Posterior cingulate gyrus (tissue), 11 donors: ENCODE measurements at places on chromosomes 6 and 20.

- no peak for DNase-seq
Observed at GRCh38 chr20:11128220-11128718, 454.5 kb upstream of the JAG1 start.

DNA sequence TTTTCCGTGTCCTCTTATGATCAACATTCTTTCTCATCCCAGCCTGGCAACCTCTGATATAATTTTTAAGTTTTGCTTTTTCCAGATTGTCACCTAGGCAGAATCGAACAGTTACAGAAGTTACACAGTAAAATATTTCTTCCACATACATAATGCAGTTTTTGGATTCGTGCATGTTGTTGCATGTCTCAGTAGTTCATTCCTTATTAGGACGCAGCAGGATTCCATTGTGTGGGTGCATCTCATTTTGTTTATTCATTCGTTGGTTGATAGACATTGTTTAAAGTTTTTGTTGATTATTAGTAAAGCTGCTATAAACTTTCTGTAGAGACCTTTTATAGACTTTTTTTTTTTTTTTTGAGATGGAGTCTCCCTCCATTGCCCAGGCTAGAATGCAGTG lies 284.3 kb upstream of the FERMT1 start:
- DNase-seq: no peak

DNA sequence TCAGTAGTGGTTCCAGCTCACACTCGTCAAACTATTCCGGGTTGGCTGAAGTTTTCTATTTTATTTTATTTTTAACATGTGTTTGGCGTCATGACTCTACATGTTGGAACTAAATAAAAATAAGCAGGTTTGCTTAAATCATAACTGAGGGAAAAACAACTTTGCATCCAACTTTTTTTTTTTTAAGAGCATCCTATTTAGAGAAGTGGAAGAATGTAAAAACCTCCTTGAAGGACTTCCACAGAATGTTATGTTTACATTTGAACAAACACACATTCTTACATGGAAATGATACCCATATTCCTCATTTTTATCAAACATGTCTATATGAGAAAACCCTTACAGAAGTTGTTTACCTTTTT lies 659 bp downstream of the PRDM1 start:
- no peak for DNase-seq

DNA sequence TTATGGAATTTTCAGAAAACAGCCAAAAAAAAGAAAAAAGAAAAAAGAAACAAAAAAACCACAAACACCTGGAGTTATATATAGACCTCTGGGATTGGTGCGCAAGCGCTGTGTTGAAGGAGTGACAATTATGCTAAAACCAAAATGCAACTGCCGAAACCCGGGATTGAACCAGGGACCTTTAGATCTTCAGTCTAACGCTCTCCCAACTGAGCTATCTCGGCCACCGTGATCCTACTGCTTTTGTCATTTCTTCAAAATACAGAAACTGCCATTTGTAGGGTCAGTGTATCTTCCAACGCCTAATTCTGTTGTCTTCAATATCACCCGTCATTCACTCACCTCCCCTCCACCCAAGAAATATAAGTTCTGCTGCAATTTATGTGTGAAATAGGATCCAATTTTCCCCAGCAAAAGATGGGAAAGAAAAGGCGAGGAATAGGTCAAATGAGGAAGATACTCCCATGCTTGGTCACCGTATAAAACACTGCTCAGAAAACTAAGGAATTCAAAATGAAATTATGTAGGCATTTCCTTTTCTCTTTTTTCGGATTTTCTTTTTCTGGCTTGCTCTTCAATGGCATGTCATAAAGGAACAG lies 116.0 kb downstream of the TRIM27 start:
- no peak for DNase-seq

- DNase-seq: no peak
Observed at GRCh38 chr6:7252390-7252789, 60.6 kb downstream of the SSR1 start.

DNA sequence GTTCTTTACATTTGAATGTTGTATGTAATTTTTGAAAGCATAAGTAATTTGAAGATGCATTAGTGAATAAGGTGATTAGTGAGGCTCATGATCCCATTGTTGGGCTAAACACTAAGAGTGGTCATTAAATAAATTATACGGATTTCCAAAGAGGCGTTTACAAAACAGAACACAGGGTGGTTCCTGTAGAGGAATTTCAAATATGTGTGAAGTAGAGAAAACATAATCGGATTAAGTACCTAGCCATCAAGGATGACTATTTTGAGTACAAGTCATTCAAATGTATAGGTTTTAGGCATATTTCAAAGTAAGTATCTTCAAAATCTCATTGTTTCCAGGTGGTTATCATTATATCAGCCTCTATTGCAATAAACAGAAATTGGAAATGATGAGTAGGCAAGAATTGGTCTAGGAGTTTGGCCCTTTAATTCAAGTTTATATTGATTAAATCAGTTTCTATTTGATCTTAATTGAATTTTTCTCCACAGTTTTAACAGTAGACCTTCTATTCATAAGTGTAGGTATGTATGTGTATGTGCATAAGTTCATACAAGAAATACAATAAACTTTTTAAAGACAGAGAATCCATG lies 94.8 kb downstream of the MYLK4 start:
- DNase-seq: no peak

GRCh38 chr6:132316970-132317369 lies 84.3 kb downstream of the MOXD1 start:
- no peak for DNase-seq

DNA sequence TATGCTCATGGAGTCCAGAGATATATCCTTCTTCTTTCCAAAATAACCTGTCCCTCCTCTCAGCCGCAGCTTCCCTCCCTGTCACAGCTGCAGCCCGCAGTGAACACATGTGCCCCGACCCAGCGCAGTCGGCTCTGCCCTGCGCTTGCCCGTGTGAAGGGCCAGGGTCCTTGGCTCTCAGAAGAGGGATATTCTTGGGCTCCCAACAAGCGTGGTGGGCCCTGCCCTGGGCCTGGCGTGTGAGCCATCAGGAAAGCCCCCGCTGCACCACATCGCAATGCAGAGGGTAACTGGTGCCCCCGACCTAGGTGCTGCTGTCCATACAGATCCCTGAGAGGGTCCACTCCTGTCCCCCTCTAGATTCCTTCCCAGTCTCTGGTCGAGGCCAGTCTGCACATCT lies 65.2 kb downstream of the SSR1 start:
- no peak for DNase-seq

DNA sequence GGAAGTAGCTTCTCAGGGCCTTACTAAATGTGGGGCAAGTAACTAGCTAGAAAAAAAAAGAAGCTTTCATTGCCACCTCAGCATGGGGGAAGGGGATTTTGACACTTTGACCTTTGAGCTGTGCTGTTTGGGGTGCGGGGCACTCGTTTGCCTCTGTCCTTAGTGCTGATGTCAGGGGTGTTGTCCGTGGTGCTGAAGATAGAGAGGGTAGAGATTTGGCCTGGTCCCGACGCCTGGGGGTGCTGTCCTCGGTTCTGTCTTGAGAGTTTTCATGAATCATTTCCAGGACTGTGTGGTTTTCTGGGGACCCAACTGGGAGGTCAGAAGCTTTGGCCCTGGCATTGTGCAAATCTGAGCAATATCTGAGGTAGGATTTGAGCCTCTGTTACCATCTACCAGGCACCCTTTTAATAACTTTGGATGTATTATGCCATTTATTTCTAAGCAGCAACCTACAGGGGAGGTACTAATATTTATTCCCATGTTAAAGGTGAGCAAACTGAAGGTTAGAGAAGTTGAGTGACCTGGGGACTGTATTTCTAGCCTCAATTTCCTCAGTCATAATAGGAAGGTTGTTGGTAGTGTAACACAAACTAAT lies 78.0 kb downstream of the DLGAP4 start:
- DNase-seq: peak; percentile 80

GRCh38 chr6:135699705-135700104 lies 151.8 kb upstream of the PDE7B start:
- no peak for DNase-seq

- DNase-seq: no peak
Observed at GRCh38 chr6:28802417-28803336, 121.1 kb downstream of the TRIM27 start.

GRCh38 chr20:57907131-57908000 lies 197.6 kb upstream of the PMEPA1 start:
- DNase-seq: no peak

DNA sequence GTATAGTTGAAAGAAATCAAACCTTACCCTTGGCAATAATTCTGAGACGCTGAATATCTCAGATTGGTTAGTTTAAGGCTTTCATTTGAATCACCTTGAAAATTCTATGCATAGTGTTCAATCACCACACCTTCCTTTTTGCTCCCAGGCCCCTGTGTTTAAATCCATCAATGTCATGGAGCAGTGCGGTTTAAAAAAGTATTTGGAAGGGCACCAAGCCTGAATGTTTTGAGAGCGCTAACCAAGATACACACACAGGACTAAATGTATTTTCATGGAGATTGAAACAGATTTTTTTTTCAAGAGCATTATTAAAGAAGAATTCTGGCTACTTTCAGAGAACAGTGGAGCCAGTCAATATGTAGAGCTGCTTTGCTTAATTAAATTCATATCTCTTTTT lies 195.7 kb downstream of the CENPW start:
- no peak for DNase-seq

- DNase-seq: no peak
Observed at GRCh38 chr6:79841577-79842375, 105.6 kb downstream of the ELOVL4 start.

DNA sequence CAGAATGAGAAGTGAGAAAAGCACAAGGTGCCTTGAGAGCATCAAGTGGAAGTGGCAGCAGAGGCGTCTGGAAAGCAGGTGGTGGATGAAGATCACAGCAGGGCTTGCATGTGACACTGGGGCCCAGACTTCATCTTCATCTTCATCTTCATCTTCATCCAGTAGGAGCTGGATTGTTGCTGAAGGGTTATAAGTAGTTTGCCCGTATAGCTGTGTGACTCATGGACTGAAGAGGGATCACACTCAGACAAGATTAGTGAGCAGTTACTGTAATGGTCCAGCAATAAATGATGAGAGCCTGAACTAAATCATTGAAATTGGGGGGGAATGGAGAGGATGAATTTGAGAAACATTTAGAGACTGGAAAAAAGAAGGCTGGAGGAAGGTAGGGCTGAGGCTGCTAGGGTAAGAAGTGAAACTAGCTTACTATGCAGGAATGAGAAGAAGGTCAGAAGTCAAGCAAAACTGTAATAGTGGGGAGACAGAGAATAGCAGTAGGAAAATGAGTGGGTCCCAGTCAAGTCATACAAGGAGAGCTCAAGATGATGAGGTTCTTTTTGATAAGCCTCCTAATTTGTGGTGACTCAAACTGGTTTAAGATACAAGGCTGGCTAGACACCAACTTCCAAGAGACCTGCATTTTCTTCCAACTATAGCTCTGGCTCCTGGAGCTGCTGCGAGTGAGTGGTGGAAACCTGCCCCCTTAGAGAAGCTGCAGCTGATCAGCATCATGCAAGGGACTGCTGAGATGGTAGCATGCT lies 92.3 kb upstream of the BEND6 start:
- no peak for DNase-seq

DNA sequence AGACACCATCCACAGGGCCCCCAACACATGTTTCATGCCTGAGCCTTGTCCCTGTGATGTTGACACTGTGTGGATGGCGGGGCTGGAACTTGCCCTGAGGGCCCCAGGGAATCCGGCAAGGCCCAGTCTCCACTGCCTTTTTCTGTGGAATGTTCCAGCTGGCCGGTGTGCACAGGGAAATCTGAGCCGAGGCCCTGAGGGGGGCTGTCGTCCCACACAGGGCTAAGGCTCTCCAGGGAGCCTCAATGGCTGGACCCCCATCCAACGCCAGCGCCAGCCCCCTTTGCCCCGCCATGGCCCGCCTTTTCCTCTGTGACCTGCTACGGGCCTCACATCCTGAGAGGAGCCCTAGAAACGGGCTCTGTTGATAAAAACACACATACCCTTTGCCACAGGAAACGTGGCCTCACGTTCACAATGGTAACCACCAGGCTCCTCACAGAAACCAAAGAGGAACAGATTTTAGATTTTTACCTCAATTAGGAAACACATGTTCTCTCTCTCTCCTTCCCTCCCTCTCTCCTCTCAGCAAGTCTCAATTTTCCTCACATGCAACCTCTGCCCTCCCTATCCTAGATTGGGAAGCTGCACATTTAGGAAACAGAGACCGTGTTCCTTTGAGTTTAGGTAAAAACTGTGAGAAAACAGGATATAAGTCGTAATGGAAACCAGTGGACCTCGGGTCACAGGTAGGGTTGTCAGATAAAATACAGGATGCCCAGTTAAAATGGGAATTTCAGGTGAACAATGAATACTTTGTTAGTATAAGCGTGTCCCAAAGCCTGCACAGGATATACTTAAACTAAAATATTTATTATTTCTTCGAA lies 13.7 kb upstream of the ZNF831 start:
- DNase-seq: no peak

DNA sequence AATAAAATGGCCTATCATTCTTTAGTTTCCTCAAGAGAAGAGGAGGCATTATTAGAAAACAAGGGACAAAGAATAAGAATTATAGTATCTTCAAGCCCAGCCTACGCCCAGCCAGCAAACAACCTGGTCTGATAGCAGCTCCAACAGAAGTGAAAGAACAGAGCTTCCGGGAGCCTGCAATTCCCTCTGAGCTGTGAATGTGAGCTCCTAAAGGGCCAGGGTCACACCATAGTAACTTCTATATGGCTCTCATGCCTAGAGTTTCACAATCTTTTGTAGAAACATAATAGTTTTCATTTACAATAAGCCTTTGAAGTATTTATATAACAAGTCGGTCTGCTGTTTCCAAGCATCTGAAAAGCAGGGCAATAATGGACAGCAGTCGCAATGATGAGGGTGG lies 116.5 kb downstream of the SMLR1 start:
- DNase-seq: no peak

- DNase-seq: no peak
Observed at GRCh38 chr6:149484733-149485700, at the start of gene ZC3H12D. ZC3H12D (minus strand) TSS chr6:149485014; CDS start chr6:149474543, 10,471 bp downstream.

GRCh38 chr20:58645412-58645968 lies 5.6 kb upstream of the STX16 start:
- DNase-seq: no peak

DNA sequence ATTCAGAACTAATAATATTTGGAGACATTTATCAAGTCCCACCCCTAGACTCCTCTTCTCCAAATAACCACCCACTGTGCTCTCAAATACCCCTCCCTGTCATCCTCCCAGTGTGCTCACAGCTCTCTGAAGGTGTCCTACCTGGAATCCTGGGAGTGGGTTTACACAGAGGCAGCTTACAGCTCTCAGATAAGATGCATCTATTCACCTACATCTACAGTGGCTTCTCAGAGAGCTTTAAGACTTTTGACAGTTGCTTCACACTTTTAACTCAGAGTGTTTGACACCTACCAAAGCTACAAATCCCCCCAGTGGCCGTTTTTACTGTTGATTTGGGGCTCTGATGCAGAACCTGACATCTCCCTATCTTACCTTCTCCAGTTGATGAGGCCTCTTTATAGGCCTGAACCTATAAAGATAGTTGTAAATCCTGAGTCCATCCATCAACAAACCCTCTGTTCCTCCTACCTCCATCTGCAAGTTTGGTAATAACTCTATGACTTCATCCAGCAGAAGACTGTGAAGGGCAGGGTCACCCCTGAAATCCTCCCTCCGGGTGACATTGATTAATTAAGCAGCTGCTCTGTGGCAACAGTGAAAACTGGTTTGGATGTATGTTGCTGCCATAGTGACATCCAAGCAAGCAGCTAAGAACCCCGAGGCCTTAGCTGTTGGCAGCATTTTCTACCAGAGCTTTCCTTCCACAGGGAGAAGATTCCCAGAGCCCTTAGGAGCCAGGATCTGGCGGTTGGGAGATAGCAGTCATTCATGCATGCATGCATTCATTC lies 226.1 kb upstream of the RREB1 start:
- DNase-seq: no peak
